Activated CD8-positive, alpha-beta T cell treated with anti-CD3 and anti-CD28 coated beads for 36 hours (primary cell): ENCODE measurements at places on chromosomes 1 and 21.

DNA sequence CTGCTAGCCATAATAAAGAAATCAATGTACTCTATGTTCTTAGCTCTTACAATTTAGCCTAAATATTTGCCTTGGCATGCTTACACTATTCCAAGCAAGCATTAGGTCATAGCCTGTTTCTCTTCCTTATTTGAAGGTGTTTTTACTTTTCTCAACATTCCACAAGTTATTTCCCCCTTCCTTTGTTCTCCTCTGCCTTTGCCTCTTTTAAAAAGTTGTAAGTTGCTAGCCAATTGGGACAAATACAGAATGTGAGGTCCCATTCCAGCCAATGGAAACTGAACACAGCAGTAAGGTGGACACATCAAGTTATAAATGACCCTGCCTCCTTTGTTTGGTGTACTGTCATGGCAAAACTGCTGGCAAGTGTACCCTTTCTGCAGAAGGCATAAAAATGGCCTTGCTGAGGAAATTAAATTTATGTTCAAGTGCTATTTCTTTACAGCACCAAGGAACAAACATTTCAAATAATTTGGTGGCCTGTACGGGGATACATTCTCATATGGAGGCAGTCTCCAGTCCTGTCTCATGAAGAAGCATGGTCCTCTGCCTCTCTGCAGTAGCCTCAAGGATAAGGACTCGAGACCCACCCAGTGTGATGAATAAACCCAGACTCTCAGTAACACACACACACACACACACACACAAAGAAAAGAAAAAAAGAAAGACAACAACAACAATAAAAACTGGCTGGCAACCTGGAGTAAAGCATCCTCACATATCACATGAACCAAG is 28.8 kb upstream of the FMO1 start:
- no peak for DNase-seq

DNA sequence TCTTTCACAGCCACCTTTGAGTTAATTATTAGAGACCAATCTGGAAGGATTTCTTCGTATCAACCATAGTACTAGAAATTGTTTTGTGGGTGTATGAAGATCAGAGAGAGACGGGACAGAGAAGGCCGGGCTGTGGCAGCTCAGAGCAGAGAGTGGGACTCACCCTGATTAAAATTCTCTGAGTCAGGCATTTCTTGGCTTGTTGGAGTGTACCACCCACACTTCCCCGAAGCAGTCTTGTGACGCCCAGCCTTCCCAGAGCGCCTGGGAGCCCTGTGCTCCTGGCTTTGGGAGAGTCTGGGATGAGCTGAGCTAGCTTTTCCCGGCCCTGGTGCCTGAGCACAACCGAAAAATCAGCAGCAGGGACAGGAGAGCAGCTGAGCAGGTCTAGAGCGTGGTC is 19.4 kb downstream of the PLEKHM2 start:
- DNase-seq = no peak

DNA sequence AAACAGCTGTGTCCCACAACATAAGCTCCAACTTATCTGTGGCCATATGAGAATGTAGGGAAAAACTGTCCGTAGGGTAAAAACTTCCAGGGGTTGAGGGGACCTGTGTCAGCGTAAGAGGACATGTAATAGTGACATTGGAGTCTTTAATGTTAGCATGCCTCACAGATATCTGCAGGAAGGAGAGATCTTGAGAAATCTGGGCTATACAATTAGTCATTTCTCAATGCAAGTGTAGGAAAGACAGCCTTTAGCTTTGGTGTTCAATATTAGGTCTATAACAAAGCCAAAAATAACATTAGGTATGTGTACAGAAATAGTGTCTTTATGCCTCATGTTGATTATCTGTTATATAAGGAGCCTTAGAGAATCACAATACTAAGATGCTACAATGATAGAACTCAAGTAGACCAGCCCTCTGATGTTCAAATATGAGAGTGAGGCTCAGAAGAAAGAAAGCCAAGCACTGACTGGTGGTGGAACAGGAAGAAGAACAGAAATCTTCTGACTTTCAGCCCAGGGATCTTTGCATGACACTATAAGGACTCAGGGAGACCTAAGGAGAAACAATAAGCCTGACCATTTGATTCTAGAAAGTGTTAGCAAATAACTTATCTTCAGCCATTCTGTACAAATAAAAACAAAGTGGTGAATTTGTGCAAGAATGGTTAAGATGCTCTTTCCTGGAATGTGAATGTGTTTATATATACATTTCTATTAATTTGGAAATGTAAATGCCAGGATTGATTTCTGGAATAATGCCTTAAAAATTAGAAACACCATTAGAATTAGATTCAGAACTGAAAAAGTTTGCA is 152.6 kb downstream of the ZC3H11B start:
- DNase-seq = no peak

DNA sequence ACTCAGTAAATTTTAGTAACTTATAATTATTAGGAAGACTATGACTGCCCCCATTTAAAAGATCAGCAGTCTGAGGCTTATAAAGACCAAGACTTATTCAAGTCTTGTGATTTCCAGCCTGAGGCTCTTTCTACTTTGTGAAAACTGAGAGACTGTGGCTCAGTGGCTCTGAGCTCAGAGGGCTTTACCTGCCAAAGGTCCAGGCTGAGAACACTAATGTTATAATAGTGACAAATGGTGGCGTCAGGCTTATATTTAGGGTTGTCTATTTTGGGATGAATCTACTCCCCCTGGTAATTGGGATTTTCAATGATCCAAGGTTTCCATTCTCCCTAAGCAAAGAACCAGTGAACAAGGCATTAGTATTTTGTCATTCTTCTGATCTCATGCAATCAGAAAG is 42.6 kb upstream of the EPS15 start:
- no peak for DNase-seq

- peak; percentile 68 for DNase-seq
Measured at GRCh38 chr1:213987422-213987926, 299 bp upstream of the PROX1 start.

- DNase-seq = peak; percentile 12
Measured at GRCh38 chr21:39444421-39445180, 977 bp downstream of the LCA5L start.

DNA sequence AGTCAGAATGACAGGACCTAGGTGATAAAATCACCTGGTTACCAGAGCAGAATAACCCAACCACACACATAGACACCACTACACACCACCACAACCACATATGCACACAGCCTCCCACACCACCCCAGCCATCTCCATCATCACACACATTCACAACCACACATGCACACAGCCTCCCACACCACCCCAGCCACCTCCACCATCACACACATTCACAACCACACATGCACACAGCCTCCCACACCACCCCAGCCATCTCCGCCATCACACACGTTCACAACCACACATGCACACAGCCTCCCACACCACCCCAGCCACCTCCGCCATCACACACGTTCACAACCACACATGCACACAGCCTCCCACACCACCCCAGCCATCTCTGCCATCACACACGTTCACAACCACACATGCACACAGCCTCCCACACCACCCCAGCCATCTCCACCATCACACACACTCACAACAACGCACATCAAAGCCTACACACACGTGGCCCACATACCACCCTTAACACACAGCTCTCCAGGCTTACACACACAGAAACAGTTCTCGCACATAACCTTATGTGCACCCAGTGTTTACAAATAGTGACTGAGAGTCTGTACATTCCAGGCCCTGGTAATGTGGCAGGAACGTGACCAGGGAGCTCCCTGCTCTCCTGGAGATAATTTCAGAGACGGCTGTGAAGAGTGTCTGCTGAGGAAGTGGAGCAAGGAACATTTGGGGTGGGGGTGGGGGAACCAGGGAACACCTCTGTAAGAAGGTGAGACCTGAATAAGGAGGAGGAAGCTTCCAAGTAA is 3.3 kb upstream of the GJB3 start:
- no peak for DNase-seq

DNA sequence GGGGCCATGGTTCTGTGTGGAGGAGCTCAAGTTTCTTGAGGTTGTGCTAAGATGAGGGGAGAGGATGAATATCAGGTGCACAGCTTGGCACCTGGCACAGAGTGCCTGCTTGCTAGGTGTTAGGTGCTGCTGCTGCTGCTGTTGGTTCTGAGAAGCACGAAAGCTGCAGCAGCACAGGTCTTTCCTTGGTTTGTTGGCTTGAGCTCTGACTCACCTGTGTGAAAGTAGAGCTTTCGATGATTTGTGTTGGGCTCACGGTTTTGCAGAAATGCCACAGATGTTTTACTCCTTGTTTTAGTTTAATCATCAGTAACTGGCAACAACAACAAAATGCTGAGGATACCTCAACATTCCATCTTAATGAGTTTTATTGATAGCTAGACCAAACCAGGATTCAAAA is 221.6 kb downstream of the BRINP2 start:
- no peak for DNase-seq

DNA sequence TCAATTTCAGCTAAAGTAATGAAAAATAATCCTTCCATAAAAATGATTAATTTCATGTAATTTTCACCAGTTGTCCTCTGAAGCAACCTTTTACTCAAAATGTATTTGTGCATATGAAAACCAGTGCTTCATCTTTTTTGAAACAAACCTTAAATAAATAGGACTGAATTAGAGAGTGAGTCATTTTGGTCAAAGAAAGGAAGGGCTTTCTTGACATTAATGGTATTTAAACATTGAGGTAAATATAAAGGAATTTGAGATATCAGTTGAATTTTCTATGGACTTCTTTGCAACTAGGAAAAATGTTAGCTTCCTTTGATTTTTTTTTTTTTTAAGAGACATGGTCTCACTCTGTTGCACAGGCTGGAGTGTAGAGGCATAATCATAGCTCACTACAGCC is 38.7 kb downstream of the SNX7 start:
- DNase-seq = no peak

- no peak for DNase-seq
Measured at GRCh38 chr1:11453742-11454491, 25.0 kb upstream of the DISP3 start.

- DNase-seq = peak; percentile 75
Measured at GRCh38 chr1:234125283-234125682, 220.8 kb downstream of the SLC35F3 start.

DNA sequence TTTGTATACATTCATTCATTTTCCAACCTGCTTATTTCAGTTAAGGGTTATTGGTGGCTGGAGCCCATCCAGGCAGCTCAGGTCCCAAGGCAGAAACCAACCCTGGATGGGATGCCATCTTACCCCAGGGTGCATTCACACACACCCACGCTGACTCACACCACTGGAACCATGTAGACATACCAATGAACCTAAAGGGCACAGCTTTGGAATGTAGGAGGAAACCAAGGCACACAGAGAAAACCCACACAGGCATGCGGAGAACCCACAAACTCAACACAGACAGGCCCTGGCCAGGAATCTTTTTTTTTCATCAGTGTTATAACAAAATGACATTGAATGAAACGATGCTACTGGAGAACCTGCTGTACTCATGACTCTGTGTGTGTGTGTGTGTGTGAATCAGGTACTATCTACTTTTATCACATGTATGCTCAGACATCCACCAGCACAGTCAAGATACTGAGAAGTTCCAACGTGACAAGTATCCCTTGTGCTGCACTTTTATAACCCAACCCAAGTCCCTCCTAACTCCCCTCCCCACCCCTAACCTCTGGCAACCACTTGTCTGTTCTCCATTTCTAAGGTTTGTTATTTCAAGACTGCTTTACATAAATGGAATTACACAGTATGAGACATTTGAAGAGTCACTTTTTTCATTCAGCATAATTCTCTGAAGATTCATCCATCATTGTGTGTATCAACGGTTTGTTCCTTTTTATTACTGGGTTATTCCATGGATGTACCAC is 286.8 kb upstream of the PLD5 start:
- no peak for DNase-seq

GRCh38 chr21:32371913-32372314 is 20.9 kb downstream of the URB1 start:
- DNase-seq = no peak

- peak; percentile 58 for DNase-seq
Measured at GRCh38 chr1:23751050-23751814, 8.0 kb downstream of the ELOA start.

DNA sequence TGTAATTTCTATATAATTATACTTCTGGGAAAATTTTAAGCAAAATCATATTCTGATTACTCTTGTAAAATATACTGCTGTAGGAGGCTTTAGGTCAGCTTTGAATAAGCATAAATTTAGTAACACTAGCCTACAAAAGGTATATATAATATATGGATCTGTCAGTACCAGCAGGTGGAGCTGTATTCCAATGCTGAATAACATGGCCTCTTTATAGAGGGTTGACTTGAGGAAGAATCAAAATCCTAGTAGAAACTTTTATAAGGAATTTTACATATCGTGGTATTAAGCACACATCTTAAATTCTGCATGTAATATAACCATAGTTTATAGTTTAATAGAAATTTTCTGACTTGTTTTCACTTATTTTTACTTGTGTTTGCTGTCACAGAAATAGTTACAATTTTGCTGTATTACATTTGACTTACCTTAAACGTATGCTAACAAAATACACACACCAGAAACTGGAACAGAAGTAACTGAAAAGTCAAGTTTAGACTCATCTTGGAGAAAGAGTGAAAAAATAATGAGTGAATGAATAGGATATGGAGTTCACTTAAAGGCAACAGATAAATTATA is 79.3 kb downstream of the HMCN1 start:
- DNase-seq = peak; percentile 20

- DNase-seq = no peak
Measured at GRCh38 chr21:33088384-33088783, 18.4 kb downstream of the OLIG1 start.
